ENCODE measurements at places on chromosomes 5 and 9.

GRCh38 chr9:115635680-115636383 lies 517.8 kb upstream of the PAPPA start:
- no peak for DNase-seq

GRCh38 chr9:16257604-16258003 lies 612.9 kb downstream of the BNC2 start:
- no peak for DNase-seq

GRCh38 chr5:92504346-92504745 lies 1076.7 kb downstream of the NR2F1-AS1 start:
- peak; percentile 54 for DNase-seq

DNA sequence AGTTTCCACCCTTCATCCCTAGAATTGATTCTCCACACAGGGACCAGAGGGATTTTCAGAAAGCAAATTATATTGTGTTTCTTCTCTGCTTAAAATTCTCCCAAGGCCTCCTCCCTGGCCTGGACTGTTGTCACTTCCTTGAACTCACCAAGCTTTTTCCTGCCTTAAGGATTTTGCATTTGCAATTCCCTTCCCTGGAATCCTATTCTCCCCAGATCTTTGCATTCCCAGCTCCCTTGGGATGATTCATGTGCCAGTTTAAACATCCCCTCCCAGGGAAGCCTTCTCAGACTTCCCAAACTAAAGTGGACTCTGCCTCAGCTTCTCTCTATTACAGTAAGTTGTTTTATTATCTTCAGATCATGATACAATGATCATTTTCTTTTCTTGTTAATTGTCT lies 35.2 kb upstream of the PDE8B start:
- no peak for DNase-seq

All from NCI-H2081 (cell line).